ENCODE measurements at places on chromosomes 11 and 22.
A peak's percentile ranks its signal among the peaks of the same experiment; 100 is the strongest.

DNA sequence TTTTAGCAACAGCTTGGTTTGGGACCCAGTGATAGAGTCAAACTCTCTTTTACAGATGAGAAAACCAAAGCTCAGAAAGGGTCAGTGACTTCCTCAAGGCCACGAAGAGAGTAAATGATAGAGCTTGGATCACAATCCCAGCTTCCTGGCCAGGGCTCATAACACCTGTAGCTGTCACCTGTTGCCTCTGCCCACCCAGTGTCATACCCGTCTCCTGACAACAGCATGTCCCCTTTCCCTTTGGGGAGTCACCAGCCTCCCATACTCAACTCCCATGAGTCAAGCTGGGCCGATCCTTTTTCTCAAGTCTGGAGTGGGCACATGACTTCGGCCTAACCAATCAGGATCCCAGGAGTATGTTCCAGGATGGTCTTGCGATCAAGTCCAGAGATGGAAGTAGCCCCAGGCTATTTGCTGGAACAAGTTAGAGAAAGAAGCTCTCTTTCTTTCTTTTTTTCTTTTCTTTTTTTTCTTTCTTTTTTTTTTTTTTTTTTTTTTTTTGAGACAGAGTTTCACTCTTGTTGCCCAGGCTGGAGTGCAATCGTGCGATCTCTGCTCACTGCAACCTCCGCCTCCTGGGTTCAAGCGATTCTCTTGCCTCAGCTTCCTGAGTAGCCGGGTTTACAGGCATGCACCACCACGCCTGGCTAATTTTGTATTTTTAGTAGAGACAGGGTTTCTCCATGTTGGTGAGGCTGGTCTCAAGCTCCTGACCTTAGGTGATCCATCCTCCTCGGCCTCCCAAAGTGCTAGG, 27.8 kb upstream of the MYH9 start:
- no peak for DNase-seq

- DNase-seq = no peak
Observed at GRCh38 chr22:30245985-30246813, at the start of gene LIF. TSS of gene LIF (minus strand) at chr22:30246759. CDS start at chr22:30246695, 64 bp downstream.

- DNase-seq = peak; percentile 40
Observed at GRCh38 chr22:32823024-32823730, 21.7 kb downstream of the TIMP3 start.

GRCh38 chr11:120928627-120929026, 95.3 kb upstream of the TBCEL start:
- DNase-seq = no peak

DNA sequence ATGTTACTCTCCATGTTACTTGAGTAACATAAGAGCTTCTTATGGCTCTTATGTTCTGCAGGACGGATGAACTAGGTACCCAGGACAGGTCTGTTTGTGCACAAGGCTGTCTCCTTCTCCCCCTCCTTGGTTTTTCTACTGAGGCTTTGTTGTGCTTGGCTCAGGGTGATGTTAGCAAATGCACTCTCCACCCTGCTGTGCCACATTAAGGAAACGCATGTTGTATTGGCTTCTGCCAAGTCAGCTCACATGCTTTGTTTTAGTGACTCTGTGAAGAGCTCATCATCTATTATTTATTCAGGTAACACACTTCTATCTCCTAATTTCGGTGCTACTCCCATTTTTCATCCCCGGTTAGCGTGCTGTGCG, 108.3 kb downstream of the PTPRJ start:
- DNase-seq = no peak

DNA sequence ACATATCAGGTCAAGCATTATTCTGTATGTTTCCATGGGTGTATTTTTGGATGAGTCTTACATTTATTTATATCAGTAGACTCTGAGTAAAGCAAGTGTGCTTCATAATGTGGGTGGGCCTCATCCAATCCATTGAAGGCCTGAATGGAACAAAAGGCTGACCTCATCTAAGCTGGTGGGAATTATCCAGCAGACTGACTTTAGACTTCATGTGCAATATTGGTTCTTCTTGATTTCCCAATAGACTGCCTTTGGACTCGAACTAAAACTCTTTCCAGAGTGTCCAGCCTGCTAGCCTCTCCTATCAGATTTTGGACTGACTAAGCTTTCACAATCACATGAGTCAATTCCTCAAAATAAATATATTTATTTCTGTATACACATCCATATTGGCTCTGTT, 116.2 kb downstream of the KIF18A start:
- no peak for DNase-seq

- DNase-seq = no peak
Observed at GRCh38 chr11:125514336-125515101, 18.5 kb upstream of the FEZ1 start.

GRCh38 chr11:92246630-92247029, 22.0 kb downstream of the FAT3 start:
- DNase-seq = no peak

DNA sequence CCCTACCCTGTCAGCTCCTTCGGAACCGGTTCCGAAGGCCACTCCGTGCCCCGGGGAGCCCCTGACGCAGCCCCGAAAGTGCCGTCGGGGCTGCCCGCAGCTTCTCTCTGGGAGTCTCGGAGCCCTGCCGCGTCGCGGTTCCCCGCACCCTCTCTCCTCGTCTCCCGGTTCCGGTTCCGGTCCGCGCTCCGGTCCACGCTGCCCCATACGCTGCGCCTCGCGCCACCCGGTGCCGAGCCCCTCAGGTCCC, 618 bp downstream of the MTA2 start:
- DNase-seq = peak; percentile 47

DNA sequence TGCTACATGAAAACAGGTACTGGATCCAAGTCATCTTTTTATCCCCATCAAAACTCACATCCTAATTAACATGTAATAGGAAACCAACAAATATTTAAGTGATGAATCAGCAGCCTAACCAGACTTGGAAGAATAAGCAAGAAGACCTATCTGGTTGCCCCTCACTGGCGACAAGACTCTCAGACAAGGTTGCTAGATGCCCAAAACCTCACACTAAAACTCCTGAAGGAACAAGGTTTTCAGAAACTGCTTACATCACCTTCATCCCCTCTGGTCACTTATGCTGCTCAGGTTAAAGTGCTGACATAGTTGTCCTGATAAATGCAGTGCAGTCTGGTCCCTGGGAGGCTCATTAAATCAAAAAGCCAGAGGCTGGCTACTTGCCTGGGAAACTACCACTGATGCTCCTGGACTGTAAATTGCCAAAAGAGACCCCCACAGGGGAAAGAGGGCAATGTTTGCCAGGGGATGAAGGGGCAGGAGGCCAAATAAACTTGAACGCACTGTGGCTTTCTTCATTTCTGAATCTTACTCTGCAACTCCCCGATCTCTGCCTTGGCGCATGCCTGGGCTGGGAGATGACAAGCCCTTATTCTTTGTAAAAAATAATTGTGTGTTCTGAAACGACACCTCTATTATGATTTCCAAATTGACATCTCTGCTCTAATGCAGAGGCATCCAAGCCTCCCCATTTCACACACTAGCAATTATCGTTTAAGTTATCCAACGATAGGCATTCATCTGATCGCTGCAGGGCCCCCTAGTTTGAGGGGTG, 72.7 kb downstream of the AMBRA1 start:
- no peak for DNase-seq

DNA sequence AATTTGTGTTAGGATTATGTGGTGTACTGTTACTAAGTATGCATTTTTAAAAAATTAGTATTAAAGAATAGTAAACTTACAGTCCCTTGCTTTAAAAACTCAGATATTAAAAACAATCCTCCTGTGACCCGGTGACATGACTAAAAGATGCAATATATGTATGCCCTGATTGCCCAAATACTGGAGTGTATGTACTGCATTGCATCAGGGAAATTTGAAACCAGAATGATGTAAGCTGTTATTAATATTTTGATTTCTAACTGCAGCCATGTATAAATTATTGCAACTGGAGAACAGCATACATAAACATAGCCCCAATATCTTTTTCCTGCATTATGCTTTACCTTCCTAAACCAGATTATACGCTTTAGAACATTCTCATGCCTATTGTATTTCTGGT, 3.7 kb upstream of the HSPA8 start:
- DNase-seq = no peak

DNA sequence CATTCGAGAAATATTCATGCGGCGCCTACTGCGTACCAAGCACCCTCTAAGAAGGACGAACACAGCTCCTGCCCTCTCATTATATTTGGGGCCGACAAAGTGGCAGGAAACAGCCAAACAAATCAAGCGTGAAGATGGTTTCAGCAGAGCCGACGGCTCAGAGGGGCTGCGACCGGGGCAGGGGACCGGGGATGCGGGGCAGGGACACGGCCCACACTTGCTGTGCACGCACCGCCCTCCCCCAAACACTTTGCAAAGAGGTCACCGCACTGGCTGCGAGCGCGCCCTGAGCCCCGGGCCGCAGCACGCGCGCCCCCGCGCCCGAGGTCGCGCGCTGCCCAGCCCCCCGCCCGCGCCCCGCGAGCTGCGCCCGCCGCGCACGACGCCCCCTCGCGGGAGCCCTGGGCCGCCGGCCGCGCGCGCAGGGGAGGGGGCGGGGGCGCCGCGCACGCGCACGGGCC, 255 bp upstream of the SYNGR1 start:
- DNase-seq = no peak

GRCh38 chr22:26681395-26681821, 24.0 kb downstream of the MIAT start:
- DNase-seq = no peak

GRCh38 chr22:22407061-22407460, 101.5 kb downstream of the ZNF280B start:
- DNase-seq = no peak

- DNase-seq = no peak
Observed at GRCh38 chr11:34916843-34917770, 689 bp downstream of the PDHX start.

GRCh38 chr11:75276686-75277085, 36.1 kb downstream of the TPBGL start:
- no peak for DNase-seq

DNA sequence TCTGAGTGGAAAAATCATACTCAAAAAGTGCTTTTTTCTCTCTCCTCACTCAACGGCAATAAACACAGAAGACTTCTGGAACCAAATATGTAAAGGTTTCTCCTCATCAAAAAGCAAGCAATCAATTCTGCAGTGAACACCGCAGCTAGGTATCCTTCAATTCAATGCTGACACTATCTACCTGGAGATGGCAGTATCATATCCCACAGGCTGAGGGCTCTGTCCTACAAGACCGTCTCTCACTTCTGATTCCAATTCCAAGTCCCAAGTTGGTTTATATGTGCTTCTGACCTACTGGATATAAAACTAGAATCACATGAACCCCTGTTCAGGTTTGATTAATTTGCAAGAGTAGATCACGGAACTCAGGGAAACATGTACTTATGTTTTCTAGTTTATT, 59.7 kb upstream of the LUZP2 start:
- no peak for DNase-seq

DNA sequence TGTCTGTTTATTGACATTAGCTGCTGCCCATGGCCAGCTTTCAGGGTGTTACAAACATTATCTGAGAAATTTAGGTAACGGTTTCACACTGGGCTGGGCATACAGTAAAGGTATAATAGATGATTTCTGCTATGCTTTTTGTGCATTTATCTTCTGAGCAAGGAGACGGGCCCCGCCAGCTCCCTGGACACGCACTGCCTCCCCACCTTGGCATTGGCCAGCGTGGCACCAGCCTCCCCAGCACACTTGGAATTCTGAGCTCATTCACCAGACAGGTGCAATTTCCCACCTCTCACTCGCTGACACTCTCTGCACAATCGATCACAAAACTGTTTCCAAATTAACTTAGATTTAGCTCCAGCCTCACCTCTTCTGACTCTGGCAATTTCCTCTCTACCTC, 222.8 kb downstream of the CEP164 start:
- no peak for DNase-seq

DNA sequence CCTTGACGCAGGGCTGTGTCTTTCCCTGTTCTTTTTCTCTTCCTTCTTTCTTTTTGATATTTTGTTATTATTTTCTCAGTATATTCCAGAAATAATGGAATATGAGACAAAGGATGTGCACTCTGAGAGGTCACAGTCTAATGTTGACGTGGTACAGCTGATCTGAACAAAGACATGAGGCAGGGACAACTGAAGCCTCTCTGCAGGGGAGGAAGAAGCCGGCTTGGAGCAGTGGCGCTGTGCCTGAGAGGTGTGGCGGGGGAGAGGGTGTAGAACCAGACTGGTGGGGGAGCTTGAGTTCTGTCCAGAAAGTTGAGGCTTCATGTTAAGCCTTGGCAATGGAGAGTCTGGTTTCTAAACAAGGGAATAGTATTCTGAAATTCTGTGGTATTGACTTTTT, 34.7 kb downstream of the ADAMTS15 start:
- no peak for DNase-seq

DNA sequence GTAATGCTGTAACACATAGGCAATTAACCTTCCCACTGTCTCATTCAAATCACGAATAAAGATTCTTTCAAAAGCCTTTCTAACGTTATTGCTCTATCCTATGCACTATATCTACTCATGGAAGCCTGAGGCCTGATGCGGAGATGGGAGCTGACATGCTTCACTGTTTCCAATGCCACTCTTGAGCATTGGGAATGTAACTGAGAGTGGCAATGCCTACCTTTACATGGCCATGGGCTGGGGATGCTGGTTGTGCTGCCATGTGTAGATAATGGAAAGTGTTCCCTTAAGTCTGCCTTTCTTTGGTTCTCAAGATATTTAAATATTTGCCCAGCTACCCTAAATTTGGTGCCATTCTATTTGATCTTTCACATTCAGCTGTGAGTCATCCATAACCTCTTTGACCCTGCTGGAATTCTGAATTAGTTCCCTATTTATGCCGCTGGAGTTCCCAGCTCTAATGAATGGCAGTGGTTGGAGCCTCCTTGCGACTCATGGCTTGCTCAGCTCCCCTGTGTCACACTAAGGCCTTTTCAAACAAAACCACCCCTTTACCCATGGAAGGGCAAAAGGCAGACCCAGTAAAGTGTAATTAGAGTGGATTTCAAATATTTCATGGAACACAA, 21.4 kb upstream of the DKK3 start:
- no peak for DNase-seq

DNA sequence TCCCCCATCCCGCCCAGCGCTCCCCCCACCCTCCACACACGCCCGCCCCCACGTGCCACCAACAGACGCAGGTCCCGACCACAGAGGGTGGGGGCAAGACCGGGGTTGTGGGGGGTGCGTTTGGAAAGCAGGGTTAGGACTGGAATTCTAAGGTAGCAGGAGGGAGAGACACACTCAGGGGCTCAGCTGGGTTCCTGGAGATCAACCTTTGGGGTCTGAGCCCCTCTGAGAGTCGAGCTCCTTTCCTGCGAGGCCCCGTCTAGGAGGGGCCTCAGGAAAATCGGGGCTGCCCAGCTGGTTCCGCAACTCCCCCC, 429 bp downstream of the PGGHG start:
- DNase-seq = no peak

DNA sequence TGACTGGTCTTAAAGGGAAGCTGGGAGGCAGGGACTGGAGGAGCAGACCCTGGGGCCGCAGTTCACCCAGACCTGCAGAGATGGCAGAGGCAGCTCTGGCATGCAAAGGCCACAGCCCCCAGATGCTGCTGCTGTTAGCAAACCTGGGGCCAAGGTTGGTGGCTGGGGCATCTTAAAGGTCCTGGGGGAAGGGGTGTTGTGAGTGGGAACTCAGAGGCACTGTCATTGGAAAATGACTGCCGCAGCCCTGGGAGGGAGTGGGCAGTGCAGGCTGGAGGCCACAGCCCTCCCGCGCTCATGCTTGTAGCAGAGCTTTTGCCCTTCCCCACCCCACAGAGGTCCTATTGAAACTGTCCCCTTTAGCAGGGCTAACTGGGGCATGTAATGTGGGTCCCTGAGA, 111.8 kb downstream of the CTTN start:
- DNase-seq = no peak

- DNase-seq = peak; percentile 81
Observed at GRCh38 chr22:24155627-24156140, 25.6 kb upstream of the SUSD2 start.

- no peak for DNase-seq
Observed at GRCh38 chr11:35623621-35624168, 5.4 kb downstream of the FJX1 start.

Data from RPMI8226 (cell line).